ENCODE measurements at places on chromosomes 2 and 18.
A peak's percentile ranks its signal among the peaks of the same experiment; 100 is the strongest.

DNA sequence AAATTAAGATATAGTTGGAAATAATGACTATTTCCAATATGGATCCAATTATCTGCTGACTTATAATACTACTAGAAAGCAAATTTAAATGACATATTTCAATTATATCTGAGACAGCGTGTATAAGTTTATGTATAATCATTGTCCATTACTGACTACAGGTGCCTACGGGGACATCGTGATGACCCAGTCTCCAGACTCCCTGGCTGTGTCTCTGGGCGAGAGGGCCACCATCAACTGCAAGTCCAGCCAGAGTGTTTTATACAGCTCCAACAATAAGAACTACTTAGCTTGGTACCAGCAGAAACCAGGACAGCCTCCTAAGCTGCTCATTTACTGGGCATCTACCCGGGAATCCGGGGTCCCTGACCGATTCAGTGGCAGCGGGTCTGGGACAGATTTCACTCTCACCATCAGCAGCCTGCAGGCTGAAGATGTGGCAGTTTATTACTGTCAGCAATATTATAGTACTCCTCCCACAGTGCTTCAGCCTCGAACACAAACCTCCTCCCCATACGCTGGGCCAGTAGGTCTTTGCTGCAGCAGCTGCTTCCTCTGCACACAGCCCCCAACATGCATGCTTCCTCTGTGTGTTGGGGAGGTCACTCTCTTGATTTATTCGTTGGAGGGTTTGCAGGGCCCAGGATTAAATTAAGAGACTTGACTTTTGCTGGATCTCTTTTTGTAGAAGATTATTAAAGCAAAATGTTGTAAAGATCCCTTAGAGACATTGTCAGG lies 194.4 kb downstream of the RPIA start:
- ATAC-seq: no peak

- peak; percentile 48 for ATAC-seq
Observed at GRCh38 chr2:11750422-11750821, 4.0 kb downstream of the LPIN1 start.

GRCh38 chr2:155145758-155146229 lies 447.3 kb downstream of the KCNJ3 start:
- ATAC-seq: no peak

- peak; percentile 46 for ATAC-seq
Observed at GRCh38 chr2:127423478-127423843, 5.2 kb downstream of the PROC start.

- ATAC-seq: peak; percentile 76
Observed at GRCh38 chr18:3604498-3605408, 154.8 kb downstream of the TGIF1 start.

GRCh38 chr2:159086826-159087225 lies 118.4 kb downstream of the TANC1 start:
- ATAC-seq: no peak

DNA sequence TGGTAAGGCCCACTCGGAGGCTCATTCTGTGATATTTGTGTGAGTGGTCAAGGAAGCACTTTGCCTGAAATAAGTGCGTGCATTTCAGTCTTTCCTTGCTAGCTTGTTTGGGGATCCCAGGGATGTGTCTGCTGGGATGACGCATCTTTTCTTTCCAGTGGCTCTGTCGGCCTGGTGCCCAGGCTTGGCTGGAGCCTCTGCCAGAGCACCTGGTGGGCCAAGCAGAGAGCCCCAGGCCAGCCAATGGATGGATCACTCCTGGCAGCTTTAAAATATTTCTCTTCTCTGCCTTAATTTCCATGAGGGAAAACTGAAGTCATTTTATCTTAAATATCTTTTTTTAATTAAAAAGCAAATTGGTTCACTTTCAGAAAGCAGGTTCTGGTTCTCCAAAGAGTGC lies 501.8 kb upstream of the HS6ST1 start:
- ATAC-seq: no peak

- ATAC-seq: no peak
Observed at GRCh38 chr2:84850471-84850870, 30.4 kb downstream of the TRABD2A start.

DNA sequence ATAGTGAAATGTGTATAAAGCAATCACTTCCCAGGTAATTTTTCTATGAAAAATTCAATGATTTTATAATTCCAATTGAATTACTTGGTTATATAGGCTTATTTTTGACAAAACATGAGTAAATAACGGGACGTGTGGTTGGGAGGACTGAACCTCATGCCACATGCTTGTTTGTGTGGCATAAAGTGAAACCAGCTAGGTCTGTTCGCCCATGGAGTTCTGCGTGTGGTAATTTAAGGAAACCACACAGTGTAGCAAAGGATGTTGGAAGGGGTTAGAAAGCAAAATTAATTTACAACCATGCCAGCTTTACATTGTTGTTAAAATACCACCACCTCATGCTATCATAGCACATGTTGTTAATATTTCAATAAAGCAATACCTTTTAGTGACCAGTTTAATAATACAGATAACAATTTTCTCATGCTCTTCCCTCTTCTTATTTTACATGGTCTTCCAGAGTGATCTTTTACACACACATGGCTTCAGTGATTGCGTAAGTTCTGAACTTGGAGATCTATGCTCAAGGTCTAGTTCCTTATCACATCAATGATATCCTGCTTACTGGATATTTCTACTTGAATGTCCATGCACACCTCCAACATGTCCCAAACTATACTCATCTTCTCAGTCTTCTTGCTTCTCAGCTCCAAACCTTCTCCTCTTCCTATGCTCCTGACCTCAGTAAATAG lies 156.4 kb upstream of the ITGA4 start:
- peak; percentile 67 for ATAC-seq

- ATAC-seq: no peak
Observed at GRCh38 chr2:1675633-1676032, 68.7 kb downstream of the PXDN start.

DNA sequence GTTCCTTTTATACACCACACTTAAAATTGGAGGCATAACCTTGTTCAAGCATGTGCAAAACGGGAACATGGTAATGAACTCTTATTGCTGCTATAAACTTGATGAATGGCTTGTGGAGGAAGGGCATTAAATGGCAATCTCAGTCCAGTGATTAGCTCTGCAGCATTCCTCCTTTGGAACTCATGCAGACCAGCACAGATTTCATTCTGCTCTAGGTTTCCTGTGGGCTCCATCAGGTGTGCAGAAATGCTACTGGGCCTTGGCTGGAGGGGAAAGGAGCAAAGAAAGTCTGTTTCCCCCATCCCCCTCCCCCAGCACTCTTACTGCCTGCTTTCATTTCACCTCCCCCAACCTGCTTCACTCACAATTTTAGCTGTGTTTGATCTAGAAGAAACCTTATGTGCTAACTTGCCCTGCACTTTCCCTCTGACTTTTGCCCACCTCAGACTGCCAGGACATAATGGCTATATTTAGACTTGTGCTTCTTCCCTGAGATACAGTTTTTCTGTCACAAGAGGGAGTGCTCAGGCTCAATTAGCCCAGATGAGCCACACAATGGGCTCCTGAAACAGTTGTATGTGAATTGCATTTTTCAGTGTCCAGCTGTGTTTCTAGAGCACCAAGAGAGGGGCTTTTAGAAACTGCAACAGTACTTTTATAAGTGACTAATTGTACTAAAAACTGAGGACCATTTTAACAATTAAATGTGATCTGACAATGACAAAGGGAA lies 109.8 kb downstream of the FSHR start:
- no peak for ATAC-seq

GRCh38 chr2:145524303-145524702 lies 1004.4 kb upstream of the ZEB2 start:
- ATAC-seq: no peak

DNA sequence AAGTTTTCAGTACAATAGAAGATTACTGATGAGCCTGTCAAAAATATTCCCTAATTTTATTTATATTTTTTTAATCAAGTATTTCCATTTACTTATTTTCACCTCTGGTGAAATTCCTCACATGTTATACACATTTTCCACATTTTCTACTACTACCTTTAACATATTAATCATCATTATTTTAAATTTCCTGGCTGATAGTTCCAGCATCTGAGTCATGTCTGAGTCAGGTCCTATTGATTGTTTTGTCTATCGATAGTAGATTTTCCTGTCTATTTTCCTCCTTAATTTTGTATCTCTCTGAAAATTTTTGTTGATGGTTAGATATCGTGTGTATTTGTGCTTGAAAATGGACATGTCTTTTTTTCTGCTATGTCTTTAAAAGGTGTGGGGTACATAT lies 211.8 kb upstream of the DSEL start:
- ATAC-seq: no peak

- ATAC-seq: no peak
Observed at GRCh38 chr2:120421126-120421829, 75.3 kb downstream of the INHBB start.

- ATAC-seq: no peak
Observed at GRCh38 chr18:57051657-57052044, 95.2 kb upstream of the BOD1L2 start.

Data from activated T-helper 17 cell treated with anti-CD3 and anti-CD28 coated beads, Interleukin-2, amount 50 U/mL, for 72 hours (primary cell).